ENCODE measurements at places on chromosomes 2 and 18.

GRCh38 chr2:189210250-189211087 is 30.9 kb upstream of the COL5A2 start:
- no peak for DNase-seq

DNA sequence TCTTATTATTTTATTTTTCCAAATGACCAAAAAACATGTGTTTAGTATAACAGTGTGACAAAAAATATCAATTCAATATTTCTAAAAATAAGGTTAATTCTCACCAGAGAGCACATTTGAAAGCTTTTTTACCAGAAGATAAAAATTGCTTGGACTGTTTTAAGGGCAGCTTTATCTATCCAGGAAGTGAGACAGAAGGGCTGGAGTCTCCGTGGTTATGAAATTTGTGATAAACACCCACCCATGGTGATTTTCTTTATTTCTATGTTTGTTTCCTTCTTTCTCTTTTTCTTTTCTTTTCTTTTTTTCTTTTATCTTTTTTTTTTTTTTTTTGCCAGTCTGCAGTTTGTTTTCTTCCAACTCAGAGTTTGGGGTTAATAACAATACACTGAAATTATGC is 298.5 kb downstream of the PIEZO2 start:
- DNase-seq: no peak

DNA sequence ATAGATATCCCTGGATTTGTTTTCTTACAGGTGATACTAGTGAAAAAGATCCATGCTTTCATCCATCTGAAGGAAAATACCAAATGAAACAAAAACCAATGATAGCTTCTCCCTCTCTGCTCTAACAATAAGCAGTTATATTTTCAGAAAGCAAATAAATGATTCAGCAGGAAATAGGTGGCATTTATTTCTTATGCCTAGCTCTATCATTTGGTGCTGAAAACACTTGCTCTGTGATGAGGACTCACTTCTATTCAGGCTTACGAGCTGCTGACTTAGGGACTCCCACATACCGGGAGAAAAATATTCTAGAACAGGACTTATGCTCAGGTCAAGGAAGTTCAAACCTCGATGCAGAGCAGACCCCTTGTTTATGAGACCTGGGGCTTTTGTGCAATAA is 142.6 kb downstream of the SETBP1 start:
- no peak for DNase-seq

- no peak for DNase-seq
Observed at GRCh38 chr18:6294148-6294784, 120.4 kb downstream of the L3MBTL4 start.

DNA sequence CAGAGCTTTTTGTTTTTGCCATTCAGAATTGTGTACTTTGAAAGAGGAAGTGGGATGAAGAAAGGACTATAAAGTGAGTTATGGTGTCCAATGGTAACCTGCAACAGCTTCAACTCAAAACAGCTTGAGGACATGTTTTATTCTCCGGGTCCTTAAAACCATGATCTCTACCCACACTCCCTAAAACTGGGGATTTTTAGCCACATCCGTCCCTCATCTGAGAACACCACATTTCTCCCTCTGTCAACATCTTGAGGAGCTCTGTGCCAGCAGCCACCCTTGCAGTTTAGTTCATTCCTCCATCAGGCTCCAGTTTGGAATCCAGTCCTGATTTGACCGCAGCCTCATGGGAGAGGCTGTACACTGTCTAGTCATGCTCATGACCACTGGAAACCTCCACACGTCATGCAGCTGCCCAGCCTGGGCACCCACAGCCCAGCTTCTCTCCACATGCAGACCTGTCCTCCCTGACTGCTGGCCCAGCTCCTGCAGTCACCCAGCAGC is 62.6 kb downstream of the C18orf63 start:
- peak; percentile 8 for DNase-seq

DNA sequence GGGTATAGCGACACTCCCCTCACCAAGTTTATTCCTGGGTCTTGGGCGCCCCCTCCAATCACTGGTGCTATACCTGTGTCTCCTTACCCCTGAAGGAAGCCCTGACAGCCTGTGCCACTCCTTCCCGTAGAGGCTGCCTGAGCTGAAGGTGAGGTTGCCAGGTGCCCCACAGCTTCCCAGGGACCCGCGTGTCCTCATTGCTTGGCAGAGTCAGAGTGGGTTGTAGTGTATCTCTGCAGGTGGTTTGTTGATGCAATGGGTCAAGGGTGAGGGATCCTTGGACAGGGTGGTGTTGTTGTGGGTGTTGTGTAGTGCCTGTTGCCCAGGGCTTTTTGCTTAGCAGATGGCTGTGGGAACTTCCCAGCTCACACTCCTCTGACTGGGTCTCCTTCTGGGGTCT is 438.7 kb upstream of the FSIP2 start:
- DNase-seq: no peak

GRCh38 chr2:64192664-64193105 is 48.5 kb upstream of the PELI1 start:
- DNase-seq: no peak

GRCh38 chr2:40416486-40416885 is 35.4 kb downstream of the SLC8A1 start:
- DNase-seq: no peak
